ENCODE measurements at places on chromosomes 5 and 9.

DNA sequence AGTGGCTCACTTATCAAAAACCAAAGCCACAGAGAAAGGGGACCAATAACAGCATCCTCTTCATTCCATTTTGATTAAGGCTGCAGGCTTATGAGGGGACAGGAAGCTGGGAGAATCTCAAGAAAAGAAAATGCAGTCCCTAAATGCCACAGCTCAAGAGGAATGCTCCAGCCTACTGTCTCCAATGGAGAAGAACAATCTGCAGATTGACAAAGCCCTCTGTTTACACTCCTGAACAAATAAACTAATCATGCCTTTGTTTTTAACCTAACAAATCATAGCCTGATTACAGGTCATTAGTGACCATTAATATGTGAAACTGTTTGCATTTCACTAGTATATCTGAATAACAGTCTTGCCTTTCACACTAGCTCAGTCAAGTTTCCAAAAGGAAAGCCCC, 26.5 kb downstream of the PPP2R2B start:
- DNase-seq = no peak

GRCh38 chr5:145101246-145101645, 733.9 kb downstream of the PRELID2 start:
- DNase-seq = no peak

GRCh38 chr5:95617057-95617456, 2.8 kb upstream of the GPR150 start:
- DNase-seq = no peak

- no peak for DNase-seq
Measured at GRCh38 chr5:95940758-95941682, 20.6 kb downstream of the ELL2 start.

DNA sequence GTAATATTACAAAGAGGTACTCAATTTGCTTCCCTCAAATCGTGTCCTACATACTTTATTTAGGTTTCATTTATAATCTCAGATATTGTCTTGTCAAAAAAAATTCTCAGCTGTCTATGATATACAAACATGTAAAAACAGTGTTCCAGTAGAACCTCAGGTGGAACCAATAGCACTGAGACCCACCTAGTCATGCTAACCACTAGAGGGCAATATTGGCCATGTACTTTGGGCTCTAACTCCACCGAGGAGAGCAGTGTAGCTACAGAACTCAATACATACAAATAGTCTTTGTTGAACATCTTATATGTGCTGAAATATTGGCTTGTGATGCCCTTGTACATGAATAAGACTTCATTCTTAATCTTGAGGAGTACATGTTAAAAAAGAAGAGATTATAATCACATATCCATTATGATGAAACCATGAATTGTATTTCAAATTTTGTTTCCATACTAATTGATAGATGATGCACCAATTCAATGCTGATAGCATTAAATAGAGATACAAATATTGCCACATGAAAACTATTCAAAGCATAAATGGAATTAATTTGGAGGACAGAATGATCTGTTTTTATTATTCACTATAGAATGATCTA, 71.2 kb upstream of the CNTLN start:
- DNase-seq = peak; percentile 28

DNA sequence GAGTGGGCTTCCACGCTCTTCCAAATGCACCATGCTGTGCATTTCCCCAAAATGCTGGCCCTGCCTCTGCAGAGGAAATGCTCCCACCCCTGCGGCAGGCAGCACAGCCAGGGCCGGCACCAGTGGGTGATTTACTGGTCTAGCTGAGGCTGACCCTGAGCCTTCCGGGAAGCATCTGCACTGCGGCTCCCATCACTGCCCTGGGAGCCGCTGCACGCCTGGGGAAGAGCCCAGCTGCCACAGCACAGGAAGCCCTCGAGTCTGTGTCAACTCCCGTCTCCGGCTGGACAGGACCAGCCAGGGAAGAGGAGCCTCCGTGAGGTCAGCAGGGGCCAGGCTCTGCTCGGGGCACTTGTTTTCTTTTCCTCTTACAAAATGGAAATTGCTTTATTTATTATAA, 25.1 kb upstream of the EEIG1 start:
- DNase-seq = peak; percentile 92

DNA sequence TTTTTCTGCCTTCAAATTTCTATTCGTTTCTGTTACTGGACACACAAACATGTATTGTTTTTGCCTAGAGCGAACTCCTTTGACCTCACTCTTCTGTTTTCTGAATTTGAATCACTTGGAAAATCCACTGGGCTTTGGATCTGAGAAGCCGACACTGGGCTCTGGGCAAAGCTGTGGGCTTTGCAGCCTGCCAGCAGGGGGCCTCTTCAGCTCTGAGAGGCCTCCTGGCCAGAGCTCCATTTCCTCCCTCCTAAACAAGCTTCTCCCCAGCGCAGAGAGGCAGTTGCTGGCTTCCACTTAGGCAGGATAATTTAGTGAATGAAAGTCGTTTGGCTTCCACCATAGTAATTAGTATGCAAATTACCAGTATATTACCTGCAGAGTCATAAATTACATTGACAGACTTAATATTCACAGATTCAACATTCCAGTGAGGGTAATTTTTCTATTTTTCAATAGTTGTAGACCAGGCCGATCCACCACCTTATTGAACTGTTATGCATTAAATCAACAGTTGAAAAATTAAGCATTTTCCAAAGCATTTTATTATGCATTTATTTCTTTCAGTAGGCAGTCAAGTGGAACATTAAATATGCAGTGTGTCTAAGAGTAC, 104.0 kb upstream of the ZNF366 start:
- DNase-seq = peak; percentile 67

DNA sequence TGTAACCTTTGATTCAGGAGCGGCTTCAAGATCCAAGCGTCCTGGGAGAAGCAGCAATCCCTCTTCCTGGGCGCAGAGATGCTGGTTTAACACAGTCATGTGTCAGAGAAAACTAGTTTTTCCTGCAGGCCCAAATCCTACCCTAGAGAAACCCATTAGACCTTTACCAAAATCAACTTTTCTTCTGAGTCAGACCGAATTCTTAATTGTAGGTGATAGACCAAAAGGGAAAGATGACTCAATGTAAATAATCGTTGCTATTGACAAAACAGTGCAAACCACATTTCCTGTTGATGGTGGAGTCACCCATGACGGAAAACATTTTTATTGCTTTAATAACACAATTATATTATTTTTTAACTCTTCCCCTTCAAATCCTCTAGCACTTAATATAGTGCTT, 40.1 kb downstream of the SLC1A1 start:
- no peak for DNase-seq

DNA sequence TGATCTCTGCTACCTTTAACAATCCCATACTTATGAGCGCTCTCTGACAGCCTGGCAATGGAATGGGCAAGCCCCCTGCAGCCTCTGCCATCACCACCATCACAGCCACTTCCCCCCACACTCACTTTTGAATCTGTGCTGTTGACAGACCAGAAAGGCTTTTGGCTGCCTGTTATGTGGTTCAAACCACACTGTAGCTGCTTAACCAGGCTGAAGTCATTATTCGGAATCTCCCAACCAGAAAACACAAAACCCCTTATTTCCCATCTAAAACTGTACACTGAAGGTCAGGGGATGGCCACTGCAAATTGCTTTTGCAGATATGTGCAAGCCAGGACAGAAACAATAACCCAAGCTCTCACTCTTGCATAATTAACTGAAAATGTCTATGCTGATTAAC, 35.8 kb downstream of the PTCH1 start:
- no peak for DNase-seq

DNA sequence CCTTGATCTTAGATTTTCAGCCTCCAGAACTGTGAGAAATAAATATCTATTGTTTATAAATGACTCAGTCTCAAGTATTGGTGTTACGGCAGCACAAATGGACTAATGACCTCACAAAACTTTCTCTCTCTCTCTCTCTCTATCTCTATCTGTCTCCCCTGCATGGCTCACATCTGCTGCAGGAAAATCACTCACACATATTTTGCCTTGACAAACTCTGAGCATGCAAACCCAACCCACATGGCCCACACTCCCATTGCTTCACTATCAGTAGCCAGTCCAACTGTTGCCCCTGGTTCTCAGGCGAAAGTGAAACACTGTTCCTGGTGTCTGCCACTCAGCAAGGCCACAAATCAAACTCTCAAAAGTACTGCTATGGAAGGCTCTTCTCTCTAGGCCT, 66.4 kb upstream of the PIK3R1 start:
- no peak for DNase-seq

GRCh38 chr5:83256091-83256780, 178.9 kb downstream of the XRCC4 start:
- no peak for DNase-seq

DNA sequence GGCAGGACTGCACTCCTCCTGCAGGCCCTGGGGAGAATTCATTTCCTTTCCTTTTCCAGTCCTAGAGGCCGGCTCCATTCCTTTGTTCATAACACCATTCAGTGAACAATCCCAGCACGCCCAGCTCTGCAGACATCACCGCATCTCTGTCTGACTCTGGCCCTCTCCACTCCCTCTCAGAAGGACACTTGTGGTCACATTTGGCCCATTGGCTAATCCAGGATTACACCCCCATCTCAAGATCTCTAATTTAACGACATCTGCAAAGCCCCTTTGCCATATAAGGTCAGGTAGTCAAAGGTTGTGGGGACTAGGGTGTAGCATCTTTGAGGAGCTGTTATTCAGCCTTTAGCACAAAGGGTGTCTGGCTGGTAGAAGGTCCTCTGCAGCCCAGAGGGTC, 185.0 kb upstream of the DAP start:
- no peak for DNase-seq

Measured in SHP77 (cell line).